CD4-positive, alpha-beta T cell (primary cell): ENCODE measurements at places on chromosomes 7 and 10. TPM values are rescaled to one million over a fixed set of nuclear protein-coding genes. Genes with fewer than 3 reads are reported as not detected.

The ITIH2 gene
- not detected for total RNA-seq

The GPRIN2 gene
- total RNA-seq: not detected

The BTBD16 gene
- not detected for total RNA-seq

The NKX1-2 gene
- not detected for total RNA-seq

DNA sequence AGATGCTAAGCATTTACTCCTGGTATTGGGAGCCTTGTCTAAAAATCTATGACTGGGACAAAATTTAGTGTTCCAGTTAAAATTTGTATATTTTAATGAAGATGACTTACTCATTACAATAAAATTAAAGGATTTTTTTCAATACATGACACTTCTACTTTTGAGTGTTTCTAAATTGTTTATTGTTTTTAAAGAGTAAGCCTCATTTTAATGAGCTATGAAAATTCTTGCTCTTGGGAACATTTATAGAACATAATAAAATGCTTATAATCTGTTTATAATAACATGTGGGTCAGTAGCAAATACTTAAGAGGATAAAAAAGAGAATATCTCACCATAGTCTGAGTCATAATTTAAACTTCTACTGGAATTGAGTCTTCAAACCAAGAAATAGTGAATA is 149.5 kb downstream of the PLCE1 start:
- DNase-seq: no peak

- no peak for DNase-seq
These were observed 50.1 kb downstream of the NSUN6 start for GRCh38 chr10:18601321-18601720.

DNA sequence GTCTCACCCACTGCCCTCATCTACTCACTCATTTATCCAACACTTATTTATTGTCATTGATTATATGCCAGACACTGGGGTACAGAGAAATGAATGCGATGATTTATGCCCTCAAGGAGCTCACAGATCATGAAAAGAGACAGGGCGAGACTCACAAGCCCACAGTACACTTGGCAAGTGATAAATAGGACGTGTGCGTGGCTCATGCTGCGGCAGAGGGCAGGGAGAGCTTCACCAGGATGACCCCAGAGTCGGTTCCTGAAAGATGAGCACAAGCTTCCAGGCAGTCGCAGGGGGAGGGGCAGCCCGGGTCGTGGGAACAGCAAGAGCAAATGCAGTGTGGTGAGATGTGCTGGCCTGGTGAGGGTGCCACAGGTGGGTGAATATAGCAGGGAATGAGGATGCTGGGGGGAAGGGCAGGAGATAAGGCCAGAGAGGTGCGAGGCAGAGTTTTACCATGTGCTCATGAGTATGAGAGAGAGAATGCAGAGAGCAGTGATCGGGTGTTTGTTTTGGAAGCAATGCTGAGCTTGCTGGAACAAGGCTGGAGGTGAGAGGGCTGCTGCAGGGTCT is 70.9 kb downstream of the ATXN7L1 start:
- DNase-seq: no peak

- DNase-seq: no peak
These were observed 114.7 kb downstream of the MYO3A start for GRCh38 chr10:26048756-26049155.

DNA sequence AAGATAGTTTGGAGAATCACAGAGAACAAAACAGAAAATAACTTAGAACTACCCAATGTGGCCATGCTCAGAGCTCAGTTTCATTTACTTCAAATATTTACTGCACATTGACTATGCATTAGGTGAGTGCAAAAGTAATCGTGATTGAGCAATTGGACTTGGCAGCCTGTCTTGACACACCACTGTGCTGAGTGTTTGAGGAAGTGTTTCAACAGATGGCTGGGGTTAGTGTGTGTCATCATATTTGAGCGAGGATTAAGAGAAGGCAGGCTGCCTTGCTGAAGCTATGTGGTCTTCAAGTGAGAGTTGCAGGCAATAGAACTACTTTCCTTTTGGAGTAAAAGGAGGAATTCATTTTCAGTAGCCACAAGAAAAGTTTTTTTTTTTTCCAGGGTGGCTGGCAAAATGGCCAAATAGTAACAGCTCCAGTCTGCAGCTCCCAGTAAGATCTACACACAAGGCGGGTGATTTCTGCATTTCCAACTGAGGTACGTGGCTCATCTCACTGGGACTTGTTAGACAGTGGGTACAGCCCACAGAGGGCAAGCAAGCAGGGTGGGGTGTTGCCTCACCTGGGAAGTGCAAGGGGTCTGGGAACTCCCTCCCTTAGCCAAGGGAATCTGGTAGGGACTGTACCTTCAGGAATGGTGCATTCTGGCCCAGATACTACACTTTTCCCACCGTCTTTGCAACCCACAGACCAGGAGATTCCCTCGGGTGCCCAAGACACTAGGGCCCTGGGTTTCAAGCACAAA is 37.6 kb downstream of the AKR1C4 start:
- DNase-seq: no peak

- DNase-seq: no peak
These were observed 15.4 kb upstream of the LYZL1 start for GRCh38 chr10:29273478-29273877.

GRCh38 chr10:100749309-100750217 is 4.2 kb downstream of the PAX2 start:
- DNase-seq: no peak

DNA sequence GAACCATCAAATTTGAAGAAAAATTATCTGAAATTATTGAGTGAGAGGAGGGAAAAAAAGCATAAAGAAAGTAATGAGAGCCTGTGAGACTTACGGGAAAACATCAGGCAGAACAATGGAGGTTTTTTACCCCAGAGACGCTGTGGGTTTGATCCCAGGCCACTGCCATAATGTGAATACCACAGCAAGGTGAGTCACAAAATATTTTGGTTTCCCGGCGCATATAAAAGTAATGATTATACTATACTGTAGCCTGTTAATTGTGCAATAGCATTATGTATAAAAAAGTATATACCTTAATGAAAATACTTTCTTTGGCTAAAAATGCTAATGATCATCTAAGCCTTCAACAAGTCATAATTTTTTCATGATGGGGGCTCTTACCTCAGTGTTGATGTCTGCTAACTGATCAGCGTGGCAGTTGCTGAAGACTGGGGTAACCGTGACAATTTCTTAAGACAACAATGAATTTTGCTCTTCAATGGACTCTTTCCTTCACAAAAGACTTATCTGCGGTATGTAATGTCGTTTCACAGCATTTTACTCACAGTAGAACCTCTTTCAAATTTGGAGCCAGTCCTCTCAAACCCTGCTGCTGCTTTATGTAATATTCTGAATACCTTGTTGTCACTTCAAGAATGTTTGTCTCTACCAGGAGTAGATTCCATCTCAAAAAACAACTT is 97.0 kb upstream of the FAM20C start:
- no peak for DNase-seq

GRCh38 chr10:124672181-124672638 is 72.0 kb downstream of the FAM53B start:
- no peak for DNase-seq

DNA sequence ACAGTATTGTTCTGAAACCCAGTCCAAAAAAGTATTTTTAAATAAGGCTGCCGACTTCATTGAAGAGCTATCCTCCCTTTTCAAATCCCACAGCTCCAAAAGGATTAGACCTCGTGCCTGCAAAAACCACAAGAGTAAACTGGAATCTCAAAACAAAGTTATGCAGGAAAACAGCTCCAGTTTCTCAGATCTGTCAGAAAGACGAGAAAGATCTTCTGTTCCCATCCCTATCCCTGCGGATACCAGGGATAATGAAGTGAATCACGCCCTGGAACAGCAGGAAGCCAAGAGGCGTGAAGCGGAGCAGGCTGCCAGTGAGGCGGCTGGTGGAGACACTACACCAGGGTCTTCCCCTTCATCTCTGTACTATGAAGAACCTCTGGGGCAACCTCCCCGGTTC is 12.6 kb downstream of the MYPN start:
- no peak for DNase-seq

GRCh38 chr7:53315981-53316380 is 280.5 kb downstream of the POM121L12 start:
- no peak for DNase-seq

DNA sequence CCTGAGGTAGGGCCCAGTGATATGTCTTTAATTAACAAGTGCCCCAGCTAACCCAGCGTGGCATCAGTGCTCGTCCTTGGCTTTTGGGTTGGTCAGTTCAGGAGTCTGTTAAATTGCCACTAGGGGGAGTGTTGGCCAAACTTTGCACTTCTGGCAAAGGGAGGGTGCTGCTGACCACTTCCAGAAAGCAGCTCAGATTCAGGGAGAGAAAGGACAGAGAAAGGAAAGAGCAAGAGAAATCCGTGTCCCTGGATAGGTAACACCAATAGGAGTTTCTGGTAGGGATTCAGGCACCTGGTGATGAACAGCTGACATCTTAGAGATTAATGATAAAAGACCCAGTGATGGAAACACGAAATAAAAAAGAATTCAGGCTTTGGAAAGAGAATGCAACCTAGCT is 243.1 kb upstream of the AOAH start:
- DNase-seq: no peak

GRCh38 chr10:17001297-17001744 is 128.3 kb downstream of the CUBN start:
- no peak for DNase-seq

GRCh38 chr10:122354383-122354782 is 20.1 kb upstream of the PLEKHA1 start:
- DNase-seq: no peak

- DNase-seq: no peak
These were observed at the start of gene PRKCQ for GRCh38 chr10:6579904-6580278. PRKCQ (minus strand) TSS chr10:6580276; CDS start chr10:6515135, 65,141 bp downstream.
